ENCODE measurements at places on chromosomes 6 and 20. TPM values are rescaled to one million over a fixed set of nuclear protein-coding genes. Genes with fewer than 3 reads are reported as not detected.
A peak's percentile ranks its signal among the peaks of the same experiment; 100 is the strongest.

DNA sequence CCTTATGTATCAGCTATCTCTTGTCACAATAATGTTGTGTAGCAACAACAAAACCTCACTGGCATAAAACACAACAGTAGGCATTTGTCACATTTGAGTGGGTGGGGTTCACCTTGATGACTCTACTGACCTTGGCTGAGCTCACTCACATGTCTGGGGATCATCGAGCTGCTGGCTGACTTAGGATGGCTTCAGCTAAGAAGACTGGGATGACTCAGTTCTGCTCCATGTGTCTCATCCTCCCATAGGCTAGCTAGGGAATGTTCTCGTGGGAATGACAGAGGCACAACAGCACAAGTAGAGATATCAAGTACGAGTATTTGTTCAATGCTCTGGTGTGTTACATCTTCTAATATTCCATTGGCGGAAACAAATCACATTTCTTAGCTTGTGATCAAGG, 167.9 kb downstream of the PLCB1 start:
- no peak for DNase-seq

GRCh38 chr6:46687619-46688097, at the start of gene TDRD6:
TDRD6 (plus strand) TSS chr6:46687885; CDS start chr6:46688129, 244 bp downstream.
- DNase-seq, result no peak

DNA sequence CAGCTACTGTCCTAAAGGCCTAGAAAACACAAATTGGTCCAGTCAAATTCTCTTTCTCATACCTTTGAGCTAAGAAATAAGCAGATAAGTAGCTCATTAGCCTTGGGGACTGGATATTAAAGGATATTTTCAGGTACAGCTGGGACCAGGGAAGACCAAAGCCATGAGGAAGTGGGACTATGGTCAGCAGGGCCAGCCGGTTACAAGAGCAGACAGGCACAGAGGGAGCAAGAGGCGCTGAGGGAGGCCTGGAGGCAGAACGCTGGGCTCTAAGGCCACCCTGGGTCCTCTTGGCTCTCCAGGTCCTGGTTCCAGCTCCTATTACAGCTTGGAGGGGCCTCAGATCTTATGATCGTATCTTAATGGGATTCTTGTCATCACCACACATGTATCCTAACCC, 88.5 kb upstream of the KCNK16 start:
- DNase-seq, result no peak

GRCh38 chr6:136959471-136959891, 37.4 kb downstream of the SLC35D3 start:
- no peak for DNase-seq

DNA sequence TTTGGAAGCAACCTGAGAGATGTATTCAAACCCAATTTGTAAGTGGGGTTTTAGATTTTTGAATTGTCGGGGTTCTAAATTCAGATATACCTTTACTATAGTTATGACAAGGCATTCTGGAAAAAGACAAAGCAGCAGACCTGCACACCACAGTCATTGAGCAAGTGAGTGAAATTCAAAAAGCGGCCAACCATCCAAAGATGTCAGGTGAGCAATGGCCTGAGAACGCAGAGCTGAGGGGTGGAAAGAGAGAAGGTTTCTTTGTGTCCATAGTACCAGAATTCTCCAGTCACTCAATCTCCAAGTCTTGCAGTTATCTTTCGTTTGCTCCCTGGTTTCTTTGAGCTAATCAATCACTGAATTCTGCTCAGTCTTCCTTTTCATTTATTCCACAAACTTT, 1.8 kb upstream of the FRK start:
- DNase-seq, result no peak

DNA sequence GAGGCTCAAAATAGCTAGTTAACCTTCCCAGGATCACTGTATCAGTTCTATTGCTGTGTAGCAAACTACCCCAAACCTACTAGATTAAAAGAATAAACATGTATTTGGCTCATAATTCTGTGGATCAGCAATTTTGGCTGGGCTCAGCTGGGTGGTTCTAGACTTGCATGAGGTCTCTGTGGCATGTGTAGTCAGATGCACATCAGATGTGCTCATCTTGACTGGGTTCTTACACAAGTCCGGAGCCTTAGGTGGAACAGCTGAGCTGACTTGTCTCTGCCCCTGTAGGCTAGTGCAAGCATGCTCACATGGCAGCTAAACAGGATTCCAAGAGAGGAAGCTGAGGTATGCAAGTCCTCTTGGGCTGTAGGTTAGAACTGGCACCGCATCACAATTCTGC, 173.2 kb upstream of the PRND start:
- no peak for DNase-seq

GRCh38 chr6:167757821-167758220, 68.9 kb upstream of the AFDN start:
- no peak for DNase-seq

DNA sequence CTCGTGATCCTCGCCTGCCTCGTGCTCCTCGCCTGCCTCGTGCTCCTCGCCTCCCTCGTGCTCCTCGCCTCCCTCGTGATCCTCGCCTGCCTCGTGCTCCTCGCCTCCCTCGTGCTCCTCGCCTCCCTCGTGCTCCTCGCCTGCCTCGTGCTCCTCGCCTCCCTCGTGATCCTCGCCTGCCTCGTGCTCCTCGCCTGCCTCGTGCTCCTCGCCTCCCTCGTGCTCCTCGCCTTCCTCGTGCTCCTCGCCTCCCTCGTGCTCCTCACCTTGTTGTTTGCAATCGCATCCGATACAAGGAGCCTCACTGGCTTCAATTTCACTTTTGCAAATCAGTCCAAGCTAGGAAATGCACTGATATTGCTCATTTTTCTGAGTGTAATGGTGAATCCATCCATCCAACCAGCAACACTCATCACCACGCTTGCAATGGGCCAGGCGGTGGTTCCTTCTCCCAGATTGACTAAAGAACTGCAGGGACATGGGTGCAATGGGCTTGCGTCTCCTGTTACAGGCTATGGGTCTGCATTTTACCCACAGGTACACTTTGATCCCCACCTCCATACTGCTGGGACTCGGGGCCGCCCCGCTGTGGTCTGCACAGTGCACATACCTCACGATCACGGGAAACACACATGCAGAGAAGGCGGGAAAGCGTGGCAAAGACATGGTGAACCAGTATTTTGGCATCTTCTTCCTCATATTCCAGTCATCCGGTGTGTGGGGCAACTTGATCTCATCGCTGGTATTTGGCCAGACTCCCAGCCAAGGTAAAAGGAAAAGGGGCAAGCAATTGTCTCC, 4.6 kb downstream of the UNC93A start:
- no peak for DNase-seq

DNA sequence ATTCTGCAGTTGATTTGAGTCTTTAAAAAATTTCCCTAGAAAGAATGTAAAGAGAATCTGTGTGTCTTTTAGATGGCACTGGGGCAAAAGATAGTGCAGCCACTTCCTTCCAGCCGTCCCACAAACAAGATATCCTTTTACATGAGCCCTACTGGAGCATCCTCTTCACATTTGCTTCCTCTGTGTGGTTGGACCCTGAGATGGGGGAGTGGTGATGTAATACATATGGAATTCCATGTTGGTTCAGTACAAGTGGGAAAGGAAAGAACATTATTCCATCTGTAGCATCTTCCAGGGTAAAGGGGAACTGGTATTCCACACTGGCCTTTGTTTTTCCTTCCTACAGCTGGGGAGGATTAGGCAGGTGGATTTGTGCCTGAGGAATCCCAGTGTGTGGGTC, 78.9 kb upstream of the ISM1 start:
- no peak for DNase-seq

GRCh38 chr20:33531047-33531877, 41.4 kb downstream of the CBFA2T2 start:
- DNase-seq, result peak; percentile 9

GRCh38 chr20:39524371-39524911, 562.3 kb downstream of the DHX35 start:
- DNase-seq, result no peak

The FILIP1 gene
- 13.3 TPM for total RNA-seq

The TBXT gene
- not detected for total RNA-seq

The CGAS gene
- total RNA-seq, result 0.60 TPM

The OPRM1 gene
- not detected for total RNA-seq

The TFAP2A gene
- total RNA-seq, result not detected

The RBPJL gene
- total RNA-seq, result not detected

The FABP7 gene
- total RNA-seq, result not detected

The LST1 gene
- not detected for total RNA-seq

The CALHM4 gene
- total RNA-seq, result 0.22 TPM

The SMLR1 gene
- not detected for total RNA-seq

Data from lung microvascular endothelial cell (primary cell).